Effector CD4-positive, alpha-beta T cell (primary cell): ENCODE measurements at places on chromosomes 7 and 10.

- DNase-seq = no peak
Observed at GRCh38 chr7:151424799-151425198, 15.0 kb upstream of the WDR86 start.

- DNase-seq = no peak
Observed at GRCh38 chr7:95441042-95441823, 6.4 kb upstream of the PON2 start.

- DNase-seq = no peak
Observed at GRCh38 chr10:15695852-15696251, 23.9 kb downstream of the ITGA8 start.

DNA sequence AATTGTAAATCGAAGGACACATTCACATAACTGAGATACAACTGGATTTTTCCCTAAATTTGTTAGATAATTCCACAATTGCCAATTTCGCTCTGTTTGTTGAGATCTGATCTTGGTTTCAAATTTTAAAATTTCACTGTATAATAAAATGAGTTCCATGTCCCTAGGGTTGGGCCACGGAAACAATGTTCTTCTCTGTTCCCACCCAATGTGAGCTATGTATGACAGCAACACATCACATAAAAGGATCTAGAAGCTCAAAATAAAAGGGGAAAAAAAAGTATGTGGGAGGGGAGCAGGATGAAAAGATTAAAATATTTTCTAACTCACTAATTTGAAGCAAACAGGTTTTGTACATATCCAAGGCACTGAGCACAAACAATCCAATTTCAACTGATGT, 287.8 kb upstream of the MKLN1 start:
- no peak for DNase-seq

GRCh38 chr7:92797693-92798092, 38.7 kb downstream of the CDK6 start:
- DNase-seq = no peak

DNA sequence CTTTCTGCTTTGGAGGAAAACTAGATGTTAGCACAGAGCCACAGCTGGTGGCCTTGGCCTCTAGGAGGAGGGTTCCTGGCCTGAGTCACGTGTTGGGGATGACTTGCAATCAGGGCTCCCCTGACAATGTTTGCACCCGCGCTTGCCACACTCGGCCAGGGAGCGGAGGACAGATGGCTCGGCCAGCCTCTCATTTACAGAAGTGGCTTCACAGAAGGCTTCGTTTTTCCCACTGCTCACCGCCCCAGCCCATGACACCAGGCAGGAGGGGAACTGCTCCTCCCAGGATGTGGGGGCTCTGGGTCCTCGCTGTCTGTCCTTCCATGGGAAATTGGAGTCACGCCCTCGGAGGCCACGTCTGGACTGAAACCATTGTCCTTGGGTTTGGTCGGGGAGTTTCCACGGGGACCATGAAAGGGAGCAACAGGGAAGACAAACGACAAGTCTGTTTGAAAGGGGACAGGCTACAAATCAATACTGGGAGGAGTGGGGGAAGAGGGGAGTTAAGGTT, 49.6 kb upstream of the UBE3C start:
- no peak for DNase-seq

- DNase-seq = no peak
Observed at GRCh38 chr10:61464461-61465170, 11.4 kb upstream of the TMEM26 start.

- DNase-seq = no peak
Observed at GRCh38 chr7:119010635-119011034, 786.1 kb downstream of the ANKRD7 start.
